ENCODE measurements at places on chromosomes 13 and 19.

- DNase-seq = no peak
Observed at GRCh38 chr13:106028911-106029310, 506.6 kb downstream of the EFNB2 start.

- no peak for DNase-seq
Observed at GRCh38 chr19:3608750-3609322, 2.2 kb upstream of the TBXA2R start.

DNA sequence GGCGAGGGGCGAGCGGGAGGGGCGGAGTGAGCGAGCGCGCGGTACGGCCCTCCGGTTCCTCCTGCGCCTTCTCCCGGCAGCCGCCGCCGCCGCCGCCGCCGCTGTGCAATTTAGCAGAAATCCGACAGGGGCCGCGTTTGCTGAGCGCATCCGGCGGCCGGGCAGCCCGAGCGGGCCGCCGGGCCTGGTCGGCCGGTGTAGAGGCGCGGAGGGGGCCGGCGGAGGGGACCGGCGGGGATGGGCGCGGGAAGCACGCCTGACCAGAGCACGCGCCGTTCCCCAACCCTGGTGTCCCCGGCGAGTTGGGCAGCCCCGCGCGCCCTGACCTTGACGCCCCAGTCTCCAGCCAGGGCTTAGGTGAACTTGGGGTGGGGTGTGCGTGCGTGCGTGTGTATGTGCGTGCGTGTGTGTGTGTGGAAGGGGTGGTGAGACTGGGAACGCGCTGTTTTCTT is 144.5 kb upstream of the ZNF536 start:
- peak; percentile 72 for DNase-seq

DNA sequence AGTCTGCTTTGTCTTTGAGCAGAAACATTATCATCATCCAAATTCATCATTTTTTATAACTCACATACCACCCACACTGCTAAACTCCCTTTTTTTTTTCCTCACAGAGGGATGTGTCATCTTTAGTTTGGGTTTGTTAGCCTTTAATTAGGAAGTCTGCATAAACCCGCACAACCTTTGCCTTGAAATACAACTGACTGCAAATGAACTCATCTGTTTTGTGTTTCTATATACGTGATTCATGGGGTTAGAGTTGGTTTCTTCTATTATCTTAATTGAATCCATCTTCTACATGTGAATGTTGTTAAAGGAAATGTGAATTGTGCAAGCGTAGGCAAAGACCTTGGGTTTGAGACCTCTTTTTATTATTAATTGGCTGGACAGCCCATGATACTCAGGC is 102.7 kb downstream of the SLAIN1 start:
- DNase-seq = no peak

DNA sequence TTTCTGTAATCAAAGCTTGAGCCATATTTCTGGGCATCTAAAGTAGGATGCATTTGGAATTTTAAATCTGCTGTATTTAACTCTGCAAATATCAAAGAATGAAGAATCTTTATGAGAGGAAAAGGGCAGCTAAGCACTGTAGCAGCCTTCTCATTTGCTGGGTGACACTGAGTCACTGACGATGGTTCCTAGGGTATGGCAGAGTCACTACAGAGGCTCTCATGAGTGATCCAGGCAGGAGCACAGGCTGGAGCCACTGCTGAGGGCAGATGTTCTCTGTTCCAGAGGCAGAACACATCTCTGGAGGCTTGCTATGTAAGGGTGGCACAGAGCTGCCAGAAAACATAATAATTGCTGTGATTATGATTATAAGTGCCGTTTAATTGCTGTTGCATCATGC is 340.7 kb upstream of the HTR2A start:
- no peak for DNase-seq

GRCh38 chr13:73411067-73411809 is 352.4 kb downstream of the KLF5 start:
- DNase-seq = no peak

DNA sequence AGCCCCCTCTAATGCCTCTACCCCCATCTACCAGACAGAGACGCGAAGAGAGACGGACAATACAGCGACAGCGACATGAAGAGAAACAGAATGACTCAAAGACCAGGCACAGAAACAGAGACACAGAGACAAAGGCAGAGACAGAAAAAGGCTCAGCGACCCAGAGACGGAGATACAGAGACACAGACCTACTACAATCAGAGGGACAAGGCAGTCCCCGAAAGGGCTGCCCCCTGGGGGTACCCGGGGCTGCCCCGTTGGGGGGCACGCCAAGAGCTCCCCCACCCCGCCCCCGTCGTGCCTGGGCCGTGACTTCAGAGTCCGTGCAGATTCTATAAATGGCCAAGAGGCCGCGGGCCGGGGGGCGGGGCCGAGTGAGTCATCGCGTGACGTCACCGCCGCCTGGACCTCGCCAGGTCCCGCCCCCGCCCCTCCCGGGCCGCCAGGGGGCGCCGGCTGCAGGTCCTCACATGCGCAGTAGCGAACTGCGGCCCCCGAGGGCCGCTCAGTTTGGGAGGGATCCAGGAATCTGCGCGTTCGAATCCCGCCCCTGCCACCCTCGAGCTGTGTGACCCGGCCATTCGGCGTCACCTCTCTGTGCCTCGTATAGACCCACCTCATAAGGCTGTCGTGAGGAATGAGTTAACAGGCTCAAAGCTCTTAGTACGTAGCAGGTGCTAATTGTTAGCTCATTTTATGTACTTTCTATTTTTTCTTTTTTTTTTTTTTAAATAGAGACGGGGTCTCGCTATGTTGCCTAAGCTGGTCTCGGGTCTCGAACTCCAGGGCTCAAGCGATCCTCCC is 2.7 kb upstream of the CNN1 start:
- peak; percentile 91 for DNase-seq

- no peak for DNase-seq
Observed at GRCh38 chr13:66887088-66887487, 343.0 kb downstream of the PCDH9 start.

- DNase-seq = no peak
Observed at GRCh38 chr19:42657556-42657955, 62.8 kb upstream of the CEACAM8 start.

- no peak for DNase-seq
Observed at GRCh38 chr13:99237981-99238662, 20.1 kb downstream of the GPR18 start.

All from H9 (cell line).